COR-L47 (cell line): ENCODE measurements at places on chromosomes 12 and 14.
A peak's percentile ranks its signal among the peaks of the same experiment; 100 is the strongest.

DNA sequence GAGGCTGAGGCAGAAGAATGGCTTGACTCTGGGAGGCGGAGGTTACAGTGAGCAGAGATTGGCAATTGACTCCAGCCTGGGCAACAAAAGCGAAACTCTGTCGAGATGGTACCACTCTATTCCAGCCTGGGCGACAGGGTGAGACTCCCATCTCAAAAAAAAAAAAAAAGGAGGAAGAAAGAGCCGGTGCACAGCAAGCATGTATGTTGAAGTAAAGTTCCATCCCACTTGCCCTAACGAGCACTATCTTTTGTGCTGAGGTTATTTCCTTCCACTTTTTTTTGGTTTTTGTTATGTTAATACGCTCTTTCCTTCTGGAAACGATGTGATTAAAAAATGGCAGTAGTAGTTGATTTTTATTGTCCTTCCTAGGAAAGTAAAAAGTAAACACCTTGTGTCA, 19.5 kb upstream of the GOLGA5 start:
- no peak for DNase-seq

DNA sequence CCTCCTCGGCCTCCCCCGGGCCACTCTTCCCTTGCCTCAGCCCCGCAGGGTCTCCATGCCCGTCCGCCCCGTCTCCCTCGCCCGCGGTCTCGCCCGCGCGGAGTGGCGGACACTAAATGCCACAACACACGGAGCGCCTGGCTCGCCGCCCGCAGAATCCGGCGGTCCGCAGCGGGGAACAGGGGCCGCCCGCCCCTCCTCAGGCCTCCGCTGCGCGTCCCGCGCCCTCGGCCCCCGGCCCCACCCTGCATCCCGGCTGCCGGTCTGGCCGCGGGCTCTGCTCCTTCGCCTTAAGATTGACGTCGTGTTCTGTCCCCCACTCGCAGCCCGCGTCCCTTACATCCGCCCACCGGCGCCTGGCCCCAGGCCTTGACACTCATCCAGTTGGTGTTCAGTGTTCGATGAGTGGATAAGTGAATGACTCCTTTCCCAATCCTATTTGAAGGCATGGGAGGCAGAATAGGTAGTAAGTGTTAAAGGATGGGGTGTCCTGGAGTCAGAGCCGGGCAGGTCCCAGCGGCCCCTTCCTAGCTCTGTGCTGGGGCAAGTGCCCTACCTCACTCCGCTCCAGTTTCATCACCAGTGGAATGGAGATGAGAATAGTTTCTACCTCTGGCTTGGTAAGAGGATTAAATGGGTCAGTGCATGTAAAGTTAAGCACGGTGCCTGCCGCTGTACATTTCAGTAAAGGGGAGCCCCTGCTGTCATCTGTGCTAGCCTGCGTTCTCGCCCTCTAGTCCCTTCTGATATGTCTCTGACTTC, 622 bp downstream of the TECPR2 start:
- peak; percentile 63 for DNase-seq

- no peak for DNase-seq
Measured at GRCh38 chr12:28611449-28611848, 421.2 kb downstream of the CCDC91 start.

- no peak for DNase-seq
Measured at GRCh38 chr14:39469094-39469710, 37.0 kb upstream of the FBXO33 start.

GRCh38 chr12:11658791-11659190, 9.3 kb downstream of the ETV6 start:
- no peak for DNase-seq

- no peak for DNase-seq
Measured at GRCh38 chr12:107127482-107128430, 34.4 kb upstream of the CRY1 start.

DNA sequence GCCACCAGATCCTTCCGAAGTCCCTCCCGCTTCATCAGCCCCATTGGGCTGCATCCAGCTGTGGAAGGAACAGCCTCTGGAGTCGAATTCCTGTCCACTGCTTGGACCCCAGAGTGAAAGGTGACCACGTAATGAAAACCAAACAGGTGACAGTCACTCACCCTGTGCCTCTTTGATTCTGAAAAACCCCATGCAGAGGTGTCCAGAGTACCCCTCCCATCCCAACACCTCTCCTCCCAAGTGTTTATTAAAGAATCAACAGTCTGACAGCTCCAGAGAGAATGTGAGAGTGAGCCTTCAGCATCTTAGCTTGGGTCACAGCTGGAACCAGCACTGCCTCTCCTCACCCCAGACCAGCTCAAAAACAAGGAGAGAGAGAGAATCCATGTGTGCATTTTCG, 178.6 kb upstream of the NOS1 start:
- no peak for DNase-seq

DNA sequence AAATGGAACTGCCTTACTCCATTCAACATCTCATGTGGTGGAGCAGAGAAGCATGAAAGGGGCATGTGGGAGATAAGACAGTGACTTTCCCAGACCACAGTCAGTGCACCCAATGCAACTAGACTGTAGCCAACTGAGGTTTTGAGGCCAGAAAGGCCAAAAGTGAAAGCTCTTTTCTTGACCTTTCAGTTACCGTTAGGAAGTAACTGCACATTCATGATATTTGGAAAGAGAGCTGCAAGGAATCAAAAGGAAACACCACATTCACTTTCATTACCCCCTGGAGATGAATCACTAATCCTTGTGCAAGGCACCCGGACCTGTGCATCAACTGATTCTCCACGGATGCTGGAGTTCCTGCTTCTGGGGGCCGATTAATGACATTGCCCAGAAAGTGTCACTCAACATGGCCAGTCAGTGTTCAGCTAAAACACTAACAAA, 72.9 kb upstream of the ELK3 start:
- DNase-seq = no peak

- no peak for DNase-seq
Measured at GRCh38 chr12:90112666-90113065, 404.0 kb upstream of the ATP2B1 start.

GRCh38 chr12:115857160-115857920, 420.2 kb downstream of the MED13L start:
- no peak for DNase-seq

DNA sequence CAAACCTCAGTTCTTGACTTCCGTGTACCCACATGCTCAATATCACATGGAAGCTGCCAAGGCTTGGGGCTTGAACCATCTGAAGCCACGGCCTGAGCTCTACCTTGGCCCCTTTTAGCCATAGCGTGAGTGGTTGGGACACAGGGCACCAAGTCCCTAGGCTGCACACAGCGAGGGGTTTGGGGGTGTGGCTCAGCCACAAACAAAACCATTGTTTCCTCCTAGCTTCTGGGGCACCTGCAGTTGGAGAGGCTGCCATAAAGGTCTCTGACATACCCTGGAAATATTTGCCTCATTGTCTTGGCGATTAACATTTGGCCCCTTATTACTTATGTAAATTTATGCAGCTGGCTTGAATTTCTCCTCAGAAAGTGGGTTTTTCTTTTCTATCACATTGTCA, 628.6 kb downstream of the NRXN3 start:
- DNase-seq = no peak

- DNase-seq = no peak
Measured at GRCh38 chr14:100771121-100771800, 44.6 kb downstream of the DLK1 start.
